ENCODE measurements at places on chromosomes 11 and 22. TPM values are rescaled to one million over a fixed set of nuclear protein-coding genes. Genes with fewer than 3 reads are reported as not detected.

The OR56A1 gene
- total RNA-seq = not detected

The PARVA gene
- 32.6 TPM for total RNA-seq

- no peak for DNase-seq
Observed at GRCh38 chr11:94870422-94870821, 102.3 kb downstream of the AMOTL1 start.

DNA sequence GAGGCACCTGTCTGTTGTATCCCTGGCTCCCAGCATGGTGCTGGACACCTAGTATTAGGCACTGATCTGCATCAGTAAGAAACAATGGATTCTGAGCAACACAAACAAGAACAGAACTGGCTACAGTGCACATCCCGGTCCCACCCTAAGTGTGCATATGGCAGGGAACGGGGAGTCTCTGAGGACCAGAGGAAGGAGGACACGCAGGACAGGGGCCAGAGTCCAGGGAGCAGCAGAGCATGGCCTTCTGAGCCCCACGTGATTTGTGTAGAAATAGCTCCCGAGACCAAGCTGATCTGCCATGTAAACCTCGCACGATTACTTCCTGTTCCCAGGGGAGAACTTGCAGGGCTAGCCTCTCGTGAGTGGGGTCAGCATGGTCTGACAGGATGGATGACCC is 12.7 kb upstream of the SNX32 start:
- DNase-seq = no peak

DNA sequence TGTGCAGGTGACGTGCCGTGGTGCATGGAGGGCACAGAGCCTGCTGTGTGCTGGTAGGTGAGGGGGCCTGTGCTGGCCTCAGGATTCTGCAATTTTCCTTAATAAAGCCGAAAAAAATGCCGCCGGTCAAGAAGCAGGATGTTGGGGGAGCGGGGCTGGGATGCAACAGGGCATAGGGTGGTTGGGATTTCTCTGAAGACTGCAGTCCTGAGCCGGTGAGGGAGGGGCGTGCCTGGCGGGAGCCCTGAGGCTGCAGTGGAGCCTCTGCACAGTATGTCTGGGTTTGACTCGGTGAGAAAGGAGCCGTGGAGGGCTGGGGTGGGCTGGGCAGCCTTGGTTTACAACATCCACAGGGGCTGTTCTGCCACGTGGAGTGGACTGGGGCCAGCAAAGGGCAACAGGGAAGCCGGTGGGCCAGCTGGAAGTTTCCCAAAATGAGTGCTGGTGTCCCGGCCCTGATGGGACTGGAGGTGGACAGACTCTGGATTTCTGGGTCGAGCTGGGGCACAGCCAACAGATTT is 1.3 kb downstream of the CDHR5 start:
- DNase-seq = no peak

DNA sequence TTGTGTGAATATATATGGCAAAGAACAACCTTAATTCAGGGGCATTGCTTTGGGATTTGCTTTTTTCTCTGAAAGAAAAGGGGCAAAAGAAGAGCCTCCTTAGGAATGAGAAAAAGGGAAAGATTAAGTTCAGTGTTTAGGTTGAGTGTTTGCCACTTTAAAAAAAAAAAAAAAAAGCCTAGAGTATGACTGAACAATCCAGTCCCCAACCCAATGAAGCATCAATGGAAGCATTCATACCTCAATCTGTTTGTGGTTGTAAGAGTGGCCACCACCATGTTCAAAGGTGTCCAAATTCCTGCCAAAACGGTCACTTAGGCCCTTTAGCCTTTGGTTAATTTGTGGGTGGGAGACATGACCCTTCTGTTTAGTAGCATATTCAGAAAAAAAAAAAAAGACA is 260.6 kb downstream of the SOX6 start:
- no peak for DNase-seq

DNA sequence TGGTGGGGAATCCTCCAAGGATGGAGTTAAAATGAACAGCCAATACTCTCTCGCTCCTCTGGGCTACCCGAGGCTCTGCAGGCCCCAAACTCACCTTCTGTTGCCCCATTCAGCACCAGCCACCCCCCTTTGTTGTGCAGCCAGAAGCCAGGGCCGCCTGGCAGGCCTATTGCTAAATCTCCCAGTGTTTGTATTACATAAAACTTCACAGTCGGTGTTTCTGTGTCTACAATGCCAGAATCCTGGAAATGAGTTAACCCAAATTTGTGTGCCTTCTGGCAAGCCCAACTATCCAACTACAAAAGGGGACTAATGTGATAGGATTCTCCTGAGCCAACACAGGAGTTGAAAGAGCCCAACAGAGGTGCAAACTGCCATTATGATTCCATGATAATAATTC is 9.3 kb downstream of the KCNJ5 start:
- no peak for DNase-seq

DNA sequence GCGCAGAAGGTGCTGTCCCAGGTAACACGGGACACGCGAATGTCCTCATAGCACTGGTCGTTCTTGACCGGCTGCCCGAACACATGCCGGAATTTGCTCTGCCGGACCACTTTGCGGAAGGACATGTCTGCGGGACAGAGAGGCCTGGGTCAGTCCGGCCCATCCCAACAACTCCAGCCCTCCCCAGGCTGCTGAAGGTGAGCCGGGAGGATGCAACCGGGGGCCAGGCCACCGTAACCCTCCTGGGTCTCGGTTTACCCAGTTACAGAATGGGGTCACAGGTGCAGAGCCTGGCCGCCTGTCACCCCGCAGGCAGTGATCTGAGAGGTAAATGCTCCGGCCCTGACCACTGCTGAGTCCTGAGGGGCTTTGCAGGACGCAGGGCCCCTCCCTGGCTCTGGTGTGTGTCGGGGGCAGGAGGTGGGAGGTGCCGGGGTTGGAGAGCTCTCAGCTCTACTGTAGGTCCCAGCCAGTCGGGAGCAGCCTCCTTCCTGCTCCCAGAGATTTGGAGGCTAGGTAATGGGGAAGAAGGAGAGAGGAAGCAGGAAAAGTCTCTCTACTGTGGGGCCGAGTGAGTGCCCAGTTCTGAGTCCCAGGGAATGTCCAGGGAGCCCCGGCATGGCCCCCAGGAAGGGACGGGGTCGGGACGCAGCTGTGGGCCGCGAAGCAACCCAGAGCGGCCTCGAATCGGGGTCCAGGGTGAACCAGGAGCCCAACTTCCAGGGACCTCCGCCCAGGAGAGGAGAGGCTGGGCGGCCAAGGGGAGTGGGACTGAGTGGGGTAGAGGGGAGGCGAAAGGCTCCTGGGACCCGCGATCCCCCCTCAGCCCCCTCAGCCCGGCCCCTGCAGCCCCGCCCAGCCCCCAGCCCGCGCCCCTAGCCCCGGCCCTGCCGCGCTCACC is 522 bp downstream of the CORO1B start:
- no peak for DNase-seq

Data from MG63 (cell line).